ENCODE measurements at places on chromosomes 2 and 18. TPM values are rescaled to one million over a fixed set of nuclear protein-coding genes. Genes with fewer than 3 reads are reported as not detected.

The IL1RL2 gene
- total RNA-seq = 1.7 TPM

GRCh38 chr2:202718614-202719013, 83.8 kb downstream of the FAM117B start:
- no peak for DNase-seq

- DNase-seq = no peak
Measured at GRCh38 chr2:162291748-162292147, 26.7 kb downstream of the IFIH1 start.

GRCh38 chr18:26648509-26649192, 100.3 kb upstream of the KCTD1 start:
- DNase-seq = no peak

DNA sequence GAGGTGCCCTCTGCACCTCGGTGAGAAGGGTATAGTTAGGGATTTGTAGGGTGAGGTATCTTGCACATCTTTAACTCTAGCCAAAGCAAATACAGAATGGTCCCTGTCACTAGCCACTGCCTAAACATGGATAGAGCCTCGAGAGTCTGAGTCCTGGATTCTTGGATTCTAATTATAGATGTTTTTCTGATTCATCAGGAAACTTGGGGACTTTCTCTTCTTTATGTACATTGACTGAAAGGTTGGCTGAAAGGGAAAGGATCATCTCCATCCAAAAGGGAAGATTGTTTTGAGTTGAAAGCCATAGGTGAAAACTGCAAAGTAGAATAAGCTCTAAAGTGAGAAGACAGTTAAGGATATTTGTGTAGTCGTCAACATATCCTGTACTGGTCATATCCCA, 8.2 kb downstream of the STK36 start:
- no peak for DNase-seq

The FTCDNL1 gene
- total RNA-seq = 3.8 TPM

- DNase-seq = no peak
Measured at GRCh38 chr2:104078431-104079157, 775.3 kb upstream of the POU3F3 start.

DNA sequence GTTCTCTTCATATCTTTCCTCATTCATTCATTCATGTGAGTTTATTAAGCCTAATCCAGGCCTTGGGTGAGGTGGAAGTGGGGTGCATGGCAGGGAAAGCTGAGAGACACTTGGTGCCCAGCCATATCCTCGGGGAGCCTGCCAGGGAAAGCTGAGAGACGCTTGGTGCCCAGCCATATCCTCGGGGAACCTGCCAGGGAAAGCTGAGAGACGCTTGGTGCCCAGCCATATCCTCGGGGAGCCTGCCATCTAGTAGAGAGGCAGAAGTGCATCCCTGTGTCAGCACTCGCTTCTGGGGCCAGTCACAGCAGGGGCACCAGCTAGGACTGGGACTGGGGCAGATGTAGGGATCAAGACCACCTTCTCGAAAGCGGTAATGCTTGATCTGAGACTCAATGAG, 39.4 kb downstream of the DDX18 start:
- no peak for DNase-seq

The C2orf72 gene
- total RNA-seq = 3.8 TPM

GRCh38 chr2:121565389-121566250, 34.9 kb downstream of the RNU4ATAC start:
- no peak for DNase-seq

DNA sequence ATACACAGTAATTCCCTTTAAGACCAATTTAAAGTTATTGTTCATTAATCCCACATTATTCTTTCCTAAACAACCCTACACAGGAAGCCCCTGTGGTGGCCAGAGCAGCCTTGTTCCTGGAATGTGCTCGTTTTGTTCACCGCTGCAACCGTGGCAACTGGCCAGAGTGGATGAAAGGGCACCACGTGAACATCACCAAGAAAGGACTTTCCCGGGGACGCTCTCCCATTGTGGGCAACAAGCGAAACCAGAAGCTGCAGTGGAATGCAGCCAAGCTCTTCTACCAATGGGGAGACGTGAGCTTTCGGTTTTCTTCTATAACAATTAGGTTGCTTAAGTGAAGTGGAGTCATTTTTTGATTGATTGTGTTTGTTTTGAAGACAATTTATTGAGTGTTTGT, 101.0 kb downstream of the UNC80 start:
- DNase-seq = no peak

DNA sequence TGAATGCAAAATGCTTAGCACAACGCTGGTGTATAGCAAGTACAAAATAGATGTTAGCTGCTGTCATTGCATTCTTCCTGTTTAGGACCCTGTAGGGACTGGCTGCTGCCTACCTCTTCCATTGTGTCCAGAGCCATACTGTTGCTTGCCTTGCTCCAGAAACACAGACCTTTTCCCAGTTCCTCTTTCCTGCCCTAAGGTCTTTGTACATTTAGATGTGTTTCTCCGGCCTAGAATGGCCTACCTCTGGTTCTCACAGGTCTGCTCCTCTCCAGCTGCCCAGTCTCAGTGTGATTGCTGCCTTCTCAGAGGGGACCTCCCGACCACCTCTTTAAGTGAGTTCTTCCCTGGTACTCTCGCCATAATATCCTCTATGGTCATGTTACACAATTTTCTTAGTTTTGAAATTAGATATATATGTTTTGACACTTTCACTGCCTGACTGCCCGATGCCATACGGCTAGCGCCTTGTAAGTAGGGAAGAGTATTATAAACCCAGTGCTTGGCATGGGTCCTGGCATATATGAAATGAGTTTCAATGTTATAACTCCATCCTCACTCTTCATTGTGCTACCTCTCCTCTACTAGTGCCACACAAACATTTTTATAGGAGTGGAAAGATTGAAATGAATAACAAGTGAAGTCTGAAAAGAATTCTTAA, 48.3 kb downstream of the RFTN2 start:
- DNase-seq = no peak

The OBSL1 gene
- total RNA-seq = 1.9 TPM

DNA sequence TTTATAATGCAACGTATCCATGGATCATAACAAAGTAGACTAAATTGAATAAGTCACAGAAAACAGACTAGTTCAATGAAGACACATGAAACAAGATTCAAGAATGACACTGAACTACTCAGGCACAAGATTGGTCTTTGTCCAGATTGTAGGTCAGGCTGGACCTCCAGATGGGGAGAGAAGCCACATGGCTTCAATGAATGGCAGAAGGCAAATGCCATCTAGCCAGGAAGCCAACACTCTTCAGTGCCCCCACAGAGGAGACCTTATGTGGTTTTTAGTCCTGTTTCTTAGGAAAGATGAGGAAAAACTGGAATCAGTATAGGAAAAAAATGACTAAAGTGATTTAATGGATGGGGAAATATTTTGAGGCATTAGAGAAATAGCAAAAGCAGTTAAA, 43.1 kb downstream of the BOD1L2 start:
- no peak for DNase-seq

DNA sequence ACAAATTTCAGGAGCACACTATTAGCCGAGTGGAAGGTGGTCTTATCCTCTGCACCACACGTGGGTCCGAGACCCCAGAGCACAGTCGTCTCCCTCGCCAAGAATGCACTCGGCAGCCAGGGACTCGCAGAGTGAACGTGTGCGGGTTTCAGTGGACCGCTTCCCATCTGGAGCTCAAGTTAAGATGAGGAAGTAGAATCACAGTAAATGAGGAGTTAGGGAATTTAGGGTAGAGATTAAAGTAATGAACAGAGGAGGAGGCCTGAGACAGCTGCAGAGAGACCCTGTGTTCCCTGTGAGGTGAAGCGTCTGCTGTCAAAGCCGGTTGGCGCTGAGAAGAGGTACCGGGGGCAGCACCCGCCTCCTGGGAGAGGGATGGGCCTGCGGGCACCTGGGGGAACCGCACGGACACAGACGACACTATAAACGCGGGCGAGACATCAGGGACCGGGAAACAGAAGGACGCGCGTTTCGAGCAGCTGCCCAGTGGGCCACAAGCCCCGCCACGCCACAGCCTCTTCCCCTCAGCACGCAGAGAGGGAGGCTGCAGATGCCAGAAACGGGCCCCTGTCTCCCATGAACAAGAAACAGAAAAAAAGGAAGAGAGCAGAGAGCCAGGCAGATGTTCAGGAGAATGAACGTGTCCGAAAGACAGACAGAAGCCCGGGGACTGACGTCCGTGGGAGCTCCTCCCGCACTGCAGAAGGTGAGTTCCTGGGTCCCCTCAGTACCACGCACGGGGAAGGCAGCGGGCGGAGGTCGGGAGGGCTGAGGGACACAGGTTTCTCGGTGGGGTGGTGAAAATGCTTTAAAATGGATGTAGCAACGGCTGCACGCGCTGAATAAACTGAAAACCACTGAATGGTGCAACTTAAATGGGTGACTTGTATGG, 5.4 kb upstream of the KCNG2 start:
- DNase-seq = no peak

The MATN3 gene
- not detected for total RNA-seq

The RIT2 gene
- not detected for total RNA-seq

- no peak for DNase-seq
Measured at GRCh38 chr18:3683483-3683882, 233.5 kb downstream of the TGIF1 start.

The SLC5A7 gene
- not detected for total RNA-seq

GRCh38 chr2:20541294-20541640, 94.4 kb downstream of the RHOB start:
- no peak for DNase-seq

The MC2R gene
- total RNA-seq = not detected

- DNase-seq = no peak
Measured at GRCh38 chr2:143550500-143550899, 421.3 kb downstream of the ARHGAP15 start.

The DGKD gene
- 57.0 TPM for total RNA-seq

The KYNU gene
- not detected for total RNA-seq

The CROCC2 gene
- not detected for total RNA-seq

DNA sequence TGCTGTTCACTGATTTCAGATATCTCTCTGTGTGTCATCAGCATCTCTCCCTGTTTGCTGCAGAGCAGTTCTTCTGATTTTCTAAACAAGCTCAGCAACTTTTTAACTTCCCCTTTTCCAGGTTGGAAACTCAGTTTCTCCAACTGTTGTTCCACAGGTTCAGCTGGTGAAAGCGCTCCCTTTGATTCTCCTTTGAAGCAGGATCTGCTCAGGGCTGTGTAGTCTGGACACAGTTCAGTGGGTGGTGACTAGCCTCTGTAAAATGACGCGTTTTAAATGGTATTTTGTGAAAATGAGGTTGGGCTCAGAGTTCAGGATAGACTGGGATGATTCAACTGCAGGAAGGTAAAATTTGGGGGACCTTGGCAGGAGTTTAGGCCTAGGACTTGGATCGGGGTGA, 106.3 kb downstream of the TRIM43 start:
- no peak for DNase-seq

The TCF23 gene
- total RNA-seq = not detected

DNA sequence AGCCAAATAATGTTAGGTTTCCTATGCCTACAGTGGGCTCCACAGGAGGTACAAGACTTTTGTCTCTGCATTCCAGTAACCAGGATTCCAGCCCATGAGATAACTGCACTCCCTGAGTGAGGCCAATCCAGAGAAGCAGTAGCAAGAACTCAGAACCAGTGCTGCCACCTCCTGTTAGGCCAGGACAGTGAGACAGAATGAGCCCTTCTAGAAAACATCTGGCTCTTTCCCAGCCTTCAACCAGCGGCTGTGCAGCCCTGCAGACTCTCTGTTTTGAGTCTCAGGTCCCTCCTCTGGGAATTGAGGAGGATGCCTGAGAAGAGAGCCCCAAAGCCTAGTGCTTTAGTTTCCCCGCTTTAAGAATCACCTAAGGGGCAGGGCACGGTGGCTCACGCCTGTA, 44.2 kb downstream of the ARID5A start:
- no peak for DNase-seq

DNA sequence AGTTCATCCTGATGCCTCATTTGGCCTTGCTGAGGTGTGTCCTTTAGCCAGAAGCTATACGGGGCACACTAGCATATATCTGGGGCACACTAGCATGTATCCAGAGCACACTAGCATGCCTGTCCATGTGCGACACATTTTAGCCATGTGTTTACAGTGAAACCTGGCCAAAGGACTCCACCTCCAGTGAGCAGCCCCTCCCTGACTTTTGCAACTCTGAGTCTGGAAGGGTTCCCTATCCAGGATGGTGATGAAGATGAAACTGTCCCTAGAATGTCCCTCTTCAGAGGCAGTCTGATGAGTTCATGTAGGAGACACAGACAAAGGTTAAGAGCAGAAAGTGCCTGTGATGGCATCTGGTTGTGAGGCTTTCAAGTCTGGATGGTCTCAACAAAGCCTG, 61.4 kb upstream of the LGALSL start:
- no peak for DNase-seq

DNA sequence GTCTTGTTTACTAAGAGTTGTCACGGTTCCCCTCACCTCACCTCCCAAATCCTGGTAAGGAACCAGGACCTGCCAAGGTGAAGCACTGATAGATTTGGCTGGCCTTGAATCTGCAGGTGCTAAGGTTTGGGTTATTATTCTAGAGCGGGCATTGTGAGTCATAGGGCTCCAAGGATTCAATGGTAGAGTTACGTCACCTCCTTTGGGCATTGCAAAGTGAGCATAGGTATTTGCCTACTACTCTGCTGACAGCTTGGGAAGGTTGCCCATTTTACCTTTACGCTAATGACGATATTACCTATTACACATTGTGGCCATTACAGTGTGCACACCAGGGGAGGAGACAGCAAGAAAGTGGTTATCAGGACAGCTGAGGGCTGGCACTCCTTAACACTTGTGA, 59.3 kb downstream of the SETBP1 start:
- DNase-seq = no peak

The CASP8 gene
- total RNA-seq = 45.1 TPM

DNA sequence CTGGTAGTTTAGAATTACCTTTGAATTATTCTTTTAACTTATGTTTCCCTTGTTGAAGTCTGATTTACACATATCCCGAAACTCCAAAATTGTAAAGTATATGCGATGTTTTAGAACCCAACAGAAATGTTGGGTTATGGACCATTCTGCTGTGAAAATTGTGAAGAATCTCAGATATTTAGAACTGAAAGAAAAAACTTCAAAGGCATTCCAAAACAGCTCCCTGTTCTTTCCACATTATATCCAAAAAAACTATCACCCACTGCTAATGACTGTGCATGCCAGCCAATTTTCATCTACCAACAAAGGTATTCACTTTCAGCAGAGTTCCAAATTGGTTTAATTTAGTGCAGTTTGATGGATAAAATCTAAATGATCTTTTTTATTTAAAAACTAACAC, 21.5 kb upstream of the PDE1A start:
- DNase-seq = no peak

The FOXD4L1 gene
- total RNA-seq = not detected

- no peak for DNase-seq
Measured at GRCh38 chr18:52426041-52426440, 86.0 kb downstream of the DCC start.

- DNase-seq = no peak
Measured at GRCh38 chr2:232434091-232434490, 21.9 kb upstream of the ALPI start.

The TUBB8B gene
- not detected for total RNA-seq

The PLCL1 gene
- total RNA-seq = 1.7 TPM

- no peak for DNase-seq
Measured at GRCh38 chr2:71064110-71064611, 4.3 kb upstream of the NAGK start.

- DNase-seq = no peak
Measured at GRCh38 chr2:85523903-85524335, 15.0 kb upstream of the MAT2A start.

The NDUFB3 gene
- 126 TPM for total RNA-seq
